ENCODE measurements at places on chromosomes 2 and 18.

DNA sequence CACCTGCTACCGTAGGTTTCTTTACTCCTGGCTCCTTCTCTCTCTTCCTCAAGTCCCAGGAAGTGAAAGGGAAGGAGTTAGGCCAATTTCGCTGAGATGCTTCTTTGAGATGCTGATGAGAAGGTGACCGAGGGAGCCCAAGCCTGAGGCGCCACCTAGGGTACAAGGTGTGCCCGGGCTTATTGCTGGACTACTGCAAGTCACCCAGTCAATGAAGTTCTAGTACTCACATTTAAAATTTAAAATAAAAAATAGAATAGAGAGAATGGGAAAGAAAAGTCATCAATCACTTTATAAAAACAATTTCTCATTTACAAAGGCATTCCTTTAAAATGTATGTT lies 45.3 kb downstream of the ACAA2 start:
- DNase-seq: no peak

DNA sequence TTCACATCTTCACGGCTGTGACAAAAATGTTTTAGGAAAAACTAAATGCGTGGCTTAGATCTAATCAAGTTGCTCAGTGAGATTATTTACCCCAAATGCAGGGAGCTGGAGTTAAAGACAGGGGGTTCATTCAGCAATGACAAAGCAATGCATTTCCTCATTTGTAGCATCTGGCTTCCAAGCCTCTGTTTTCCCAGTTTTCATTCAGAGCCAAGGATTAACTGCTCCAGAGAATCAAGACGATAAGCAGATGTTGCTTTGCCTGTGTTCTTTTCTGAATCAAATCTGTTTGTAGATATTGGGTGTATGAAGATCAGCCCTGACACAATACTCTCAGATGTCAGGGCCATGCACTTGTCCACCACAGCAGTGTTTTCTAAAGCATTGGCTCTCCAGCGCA lies 147.4 kb upstream of the SIX2 start:
- DNase-seq: no peak

GRCh38 chr2:1773883-1774282 lies 29.6 kb upstream of the PXDN start:
- DNase-seq: no peak

DNA sequence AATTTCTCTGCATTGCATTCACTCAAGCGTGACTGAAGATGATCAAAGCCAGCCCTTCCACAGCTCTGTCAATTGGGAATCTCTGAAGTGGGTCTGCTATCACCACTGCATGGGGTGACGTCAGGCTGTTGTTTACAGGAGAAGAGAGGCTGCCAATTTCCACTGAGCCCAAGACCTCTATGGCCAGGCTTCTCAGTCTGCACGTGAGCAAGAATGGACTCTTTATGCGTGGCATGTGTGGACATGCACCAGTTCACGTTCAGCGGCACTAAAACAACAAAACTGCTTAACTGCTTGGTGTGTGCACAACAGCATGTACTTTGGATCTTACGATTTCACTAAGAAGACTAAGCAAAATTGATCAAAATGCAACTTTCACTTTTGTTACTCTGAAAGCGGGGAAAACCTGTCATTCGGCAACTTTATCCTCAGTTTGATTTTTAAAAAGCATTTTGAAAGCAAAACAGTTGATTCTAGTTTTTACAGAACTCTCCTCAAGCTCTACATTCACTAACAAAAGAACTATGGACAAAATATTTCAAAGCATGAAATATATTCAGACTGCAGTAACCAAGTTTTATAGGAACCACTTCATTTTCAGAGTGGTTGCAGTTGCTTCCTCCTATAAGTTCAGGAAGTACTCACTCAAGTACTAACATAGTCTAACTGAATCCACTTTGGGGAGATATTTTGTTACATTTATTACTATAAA lies 77.0 kb upstream of the SERTAD2 start:
- DNase-seq: no peak

- DNase-seq: no peak
Measured at GRCh38 chr2:136917411-136917881, 152.1 kb downstream of the THSD7B start.

GRCh38 chr2:99819766-99820165 lies 322.6 kb downstream of the AFF3 start:
- DNase-seq: no peak

DNA sequence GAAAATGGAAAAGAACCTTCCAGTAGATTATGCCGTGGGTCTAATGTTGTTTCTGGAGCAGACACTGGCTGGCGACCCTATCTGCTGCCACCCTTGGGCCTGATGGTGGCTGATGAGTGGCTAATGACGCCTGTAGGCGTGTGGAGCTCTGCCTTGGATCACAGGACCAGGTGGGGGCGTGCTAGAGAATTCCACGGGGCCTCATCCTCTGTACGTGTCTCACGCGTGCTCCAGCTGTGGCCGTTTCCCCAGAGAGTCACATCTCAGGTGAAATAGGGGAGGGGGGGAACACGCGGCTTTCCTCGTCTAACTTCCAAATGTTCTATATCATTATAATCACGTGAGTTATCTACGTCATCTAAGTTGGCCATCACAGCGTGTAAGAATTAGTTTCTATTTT lies 160.9 kb upstream of the SMIM21 start:
- DNase-seq: no peak

GRCh38 chr2:128370468-128371247 lies 52.0 kb upstream of the HS6ST1 start:
- peak; percentile 40 for DNase-seq

DNA sequence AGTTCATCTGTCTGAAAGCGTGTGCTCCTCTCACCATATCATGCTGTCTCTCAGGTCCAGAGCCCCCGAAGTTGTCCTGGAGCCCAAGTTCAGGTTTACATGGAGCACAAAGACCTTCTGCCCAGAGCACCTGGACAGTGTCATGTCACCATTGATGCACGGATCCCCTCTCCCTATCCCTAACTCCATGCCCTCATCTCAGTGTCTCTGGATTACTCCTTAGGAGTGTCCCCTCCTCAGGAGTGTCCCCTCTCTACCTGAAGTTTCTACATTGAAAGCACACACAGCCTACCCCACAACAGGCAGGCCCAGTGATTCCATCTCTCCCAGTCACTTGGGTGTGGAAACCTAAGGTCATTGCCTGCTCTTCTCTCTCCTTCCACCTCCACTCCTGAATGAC lies 144.1 kb upstream of the NCKAP5 start:
- DNase-seq: no peak

GRCh38 chr2:21643180-21643579 lies 519.4 kb downstream of the TDRD15 start:
- DNase-seq: no peak

DNA sequence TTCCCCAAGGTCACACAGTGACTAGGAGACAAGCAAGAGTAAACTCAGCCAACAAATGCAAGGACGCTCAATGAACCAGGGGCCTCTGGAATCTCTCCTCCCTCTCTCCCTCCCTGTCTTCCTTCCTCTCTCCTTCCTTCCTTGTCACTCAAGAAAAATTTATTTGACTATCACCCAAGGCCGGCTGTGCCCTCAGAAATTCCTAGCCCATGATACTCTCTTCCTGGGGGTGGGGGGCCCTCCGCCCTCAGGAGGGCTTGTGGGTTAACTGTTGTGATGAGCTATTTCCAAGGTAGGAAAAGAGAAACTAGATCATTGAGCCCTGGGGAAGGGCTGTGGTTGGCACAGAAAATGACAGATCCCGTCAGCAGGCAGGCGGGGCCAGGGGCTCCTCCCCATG lies 21.7 kb downstream of the INHBB start:
- peak; percentile 57 for DNase-seq

DNA sequence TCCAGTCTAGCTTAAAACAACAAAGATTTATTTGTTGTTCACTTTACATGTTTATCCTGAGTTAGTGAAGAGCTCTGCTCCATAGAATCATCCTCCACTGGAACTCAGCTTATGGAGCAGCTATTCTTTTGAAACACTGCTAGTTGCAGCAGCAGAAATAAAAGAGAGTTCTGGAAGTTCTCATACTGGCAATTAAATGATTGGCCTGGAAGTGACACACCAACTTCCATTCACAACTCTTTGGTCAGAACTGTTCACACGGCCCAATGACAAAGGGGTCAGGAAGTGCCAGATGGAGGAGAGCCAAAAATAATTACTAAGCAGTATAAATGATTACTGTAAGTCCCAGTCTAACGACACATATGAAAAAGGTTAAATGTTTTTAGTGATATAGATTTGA lies 39.1 kb downstream of the FBXO11 start:
- DNase-seq: peak; percentile 42

- DNase-seq: no peak
Measured at GRCh38 chr2:120704696-120705095, 31.0 kb upstream of the GLI2 start.

DNA sequence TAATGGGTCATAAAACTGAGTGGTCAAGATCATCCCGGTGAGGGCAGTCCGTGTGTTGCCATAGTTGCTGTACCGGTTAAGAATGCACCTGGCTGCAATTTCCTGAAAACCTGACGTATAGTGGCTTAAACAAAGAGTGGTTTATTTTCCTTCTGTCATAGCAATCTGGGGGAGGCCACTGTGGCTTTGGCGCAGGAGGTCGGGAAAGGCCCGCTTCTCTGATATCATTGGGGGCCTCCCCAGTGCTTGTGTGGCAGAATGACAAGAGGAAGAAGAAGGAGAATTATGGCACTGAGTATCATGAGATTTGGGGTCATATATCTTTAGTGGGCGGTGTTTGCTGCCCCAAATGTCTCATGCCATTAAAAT lies 4.4 kb downstream of the C2orf92 start:
- DNase-seq: no peak

DNA sequence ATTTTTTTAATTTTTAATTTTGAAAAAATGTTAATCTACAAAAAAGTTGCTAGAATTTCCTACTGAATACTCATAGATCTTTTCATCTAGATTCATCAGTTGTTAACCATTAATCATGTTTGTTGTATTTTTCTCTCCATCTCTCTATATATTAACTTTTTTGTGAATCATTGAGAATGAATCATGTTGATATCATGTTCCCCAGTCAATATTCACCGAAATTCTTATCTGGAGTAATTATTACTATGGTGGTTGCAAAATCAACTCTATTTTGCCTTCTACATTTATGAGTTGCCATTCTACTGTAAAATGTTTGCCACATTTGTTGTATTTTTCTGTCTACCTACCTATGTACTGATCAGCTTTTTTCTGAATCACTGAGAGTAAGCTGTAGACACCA lies 154.0 kb downstream of the SPP2 start:
- no peak for DNase-seq

DNA sequence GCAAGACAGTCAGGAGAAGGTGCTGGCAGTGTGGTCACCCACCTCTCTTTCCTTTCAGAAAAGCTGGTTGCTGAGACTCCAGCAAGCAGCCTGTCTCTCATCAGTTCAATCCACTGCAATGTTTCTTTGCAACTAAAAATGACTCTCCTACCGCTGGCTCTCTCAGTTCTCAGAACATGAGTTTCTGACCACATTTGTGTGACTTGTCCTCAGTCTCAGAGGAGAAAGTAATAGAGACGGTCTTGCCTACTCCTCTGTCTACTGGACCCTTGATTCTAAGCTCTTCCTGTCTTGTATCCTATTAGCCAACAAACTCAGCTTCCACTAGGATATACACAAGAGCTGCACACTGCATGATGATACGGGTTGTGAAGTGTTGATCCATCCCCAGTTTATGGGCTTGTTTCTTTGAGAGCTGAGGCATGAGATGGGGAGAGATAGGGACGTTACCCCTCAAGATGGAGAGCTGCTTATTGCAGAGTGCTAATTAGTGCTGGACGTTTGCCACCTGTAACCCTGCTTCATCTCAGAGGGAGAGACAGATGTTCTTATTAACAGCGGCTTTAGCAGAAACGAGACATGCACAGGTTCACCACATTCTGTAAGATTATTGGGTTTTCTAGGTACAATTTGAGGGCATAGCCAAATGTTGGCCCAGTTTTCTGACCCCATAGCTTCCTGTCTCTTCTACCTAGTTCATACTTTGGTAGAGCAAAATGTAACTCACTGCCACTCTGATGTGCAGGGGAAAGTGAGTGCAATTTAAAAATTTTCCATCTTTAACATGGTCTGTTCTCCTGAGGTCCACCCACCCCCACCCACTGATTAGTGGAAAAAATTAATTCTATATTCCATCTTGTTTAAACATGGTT lies 32.4 kb upstream of the YWHAQ start:
- no peak for DNase-seq

DNA sequence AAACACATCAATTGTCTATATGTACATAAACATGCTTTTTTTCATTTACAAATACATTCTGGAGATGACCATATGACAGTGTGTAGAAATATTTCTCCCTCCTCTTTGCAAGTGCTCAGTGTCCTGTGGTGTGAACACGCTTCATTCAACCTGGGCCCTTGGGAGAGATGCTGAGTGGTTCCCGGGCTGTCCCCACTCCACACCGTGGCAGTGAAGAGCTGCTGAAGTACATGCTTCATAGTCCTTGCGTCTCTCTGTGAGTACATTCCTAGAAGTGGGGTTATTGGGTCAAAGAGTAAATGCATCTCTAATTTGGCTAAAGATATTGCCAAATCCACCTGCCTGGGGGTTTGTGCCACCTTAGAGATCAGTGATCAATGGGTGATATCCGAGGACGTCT lies 6.5 kb upstream of the GPR35 start:
- no peak for DNase-seq

- DNase-seq: no peak
Measured at GRCh38 chr2:185663811-185664210, 74.8 kb upstream of the FSIP2 start.

DNA sequence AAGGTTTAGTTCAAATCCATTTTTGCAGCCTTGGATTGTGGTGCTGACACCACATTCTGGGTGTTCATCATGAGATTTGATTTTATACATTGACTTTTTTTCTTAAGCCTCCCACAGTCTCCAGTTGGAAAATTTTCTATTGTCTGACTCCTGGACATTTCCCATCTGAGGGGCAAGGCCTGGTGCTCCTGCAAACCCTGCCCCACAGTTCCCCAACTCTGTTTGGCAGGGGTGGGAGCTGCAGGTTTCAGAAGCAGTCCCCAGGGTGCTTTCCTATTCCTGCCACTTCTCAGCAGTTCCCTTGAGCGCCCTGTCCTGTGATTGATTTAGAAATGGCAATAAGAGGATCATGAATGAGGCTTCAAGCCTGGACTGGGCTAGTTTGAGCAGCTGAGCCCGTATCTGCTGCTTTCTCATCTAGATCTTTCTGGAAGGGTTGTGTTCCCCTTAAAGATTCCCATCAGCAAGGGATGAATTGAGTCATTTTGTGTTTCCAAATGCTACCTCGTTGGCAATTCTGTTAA lies 77.0 kb downstream of the CIB4 start:
- DNase-seq: no peak

GRCh38 chr2:73028841-73029240 lies 42.7 kb downstream of the SFXN5 start:
- no peak for DNase-seq

DNA sequence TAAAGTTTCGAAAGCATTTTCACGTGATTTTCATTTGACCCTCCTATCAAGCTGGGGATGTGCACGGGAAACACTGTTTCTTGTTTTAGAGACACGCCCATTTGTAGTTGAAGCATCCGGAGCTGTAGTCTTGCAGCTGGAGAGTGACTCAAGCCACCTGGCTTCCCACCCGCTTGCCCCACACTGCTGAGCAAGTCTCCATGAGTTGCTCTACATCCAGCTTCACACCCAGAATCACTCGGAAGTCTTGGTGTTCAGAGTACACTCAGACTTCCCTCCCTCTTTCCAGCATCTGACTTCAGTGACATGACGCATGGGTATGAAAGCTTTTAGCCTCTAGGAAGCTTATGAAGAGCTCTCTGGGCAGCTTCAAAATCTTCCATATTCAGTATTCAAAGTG lies 262.4 kb downstream of the NBAS start:
- DNase-seq: no peak

- DNase-seq: no peak
Measured at GRCh38 chr2:25772078-25772477, 98.7 kb upstream of the DTNB start.
